ENCODE measurements at places on chromosomes 6 and 20.
A peak's percentile ranks its signal among the peaks of the same experiment; 100 is the strongest.

DNA sequence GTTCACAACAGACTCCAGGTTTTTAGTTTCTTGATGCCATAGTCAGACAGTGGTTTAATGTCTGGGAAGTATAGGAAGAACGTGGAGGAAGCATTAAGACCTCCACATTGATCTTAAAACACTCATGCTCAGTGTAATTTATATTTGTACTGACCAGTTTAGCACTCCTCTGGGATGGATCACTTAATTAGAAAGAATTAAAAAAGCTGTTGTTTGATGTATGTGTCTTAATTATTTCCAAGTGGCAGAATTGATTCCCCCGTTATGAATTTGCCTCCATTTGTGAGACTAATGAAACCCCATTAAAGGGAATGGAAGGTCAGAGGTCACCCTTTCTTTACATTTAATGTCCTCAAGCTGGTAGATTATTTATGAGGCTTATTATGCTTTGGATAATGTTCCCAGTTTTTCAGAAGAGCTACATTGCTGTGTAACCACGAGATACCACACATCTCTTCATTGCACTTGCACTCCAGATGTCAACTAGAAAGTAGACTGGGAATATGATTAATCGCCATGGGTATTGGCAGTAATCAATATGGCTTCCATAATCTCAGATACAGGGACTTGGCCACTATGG is 270.0 kb upstream of the JAG1 start:
- DNase-seq, result no peak

DNA sequence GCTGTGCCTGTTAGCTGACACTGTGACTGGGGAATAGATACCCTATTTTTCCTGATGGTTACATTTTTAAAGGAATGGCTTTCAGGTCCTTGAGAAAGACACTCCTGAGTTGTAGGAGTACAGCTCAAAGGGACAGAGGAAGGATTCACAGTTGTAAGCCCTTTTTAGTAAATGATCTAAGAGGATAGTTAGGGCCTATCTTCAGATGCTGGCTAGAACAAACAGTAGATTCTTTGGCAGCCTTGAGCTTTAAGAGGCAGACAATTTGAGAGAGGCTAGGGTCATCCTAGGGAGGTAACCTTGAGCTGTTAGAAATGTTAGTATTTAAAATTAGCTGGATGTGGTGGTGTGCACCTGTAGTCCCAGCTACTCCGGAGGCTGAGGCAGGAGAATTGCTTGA is 111.5 kb downstream of the ZFAND3 start:
- DNase-seq, result no peak

GRCh38 chr6:100818066-100818465 is 63.1 kb downstream of the ASCC3 start:
- DNase-seq, result no peak

GRCh38 chr20:63736893-63737694 is 630 bp downstream of the LIME1 start:
- DNase-seq, result no peak

DNA sequence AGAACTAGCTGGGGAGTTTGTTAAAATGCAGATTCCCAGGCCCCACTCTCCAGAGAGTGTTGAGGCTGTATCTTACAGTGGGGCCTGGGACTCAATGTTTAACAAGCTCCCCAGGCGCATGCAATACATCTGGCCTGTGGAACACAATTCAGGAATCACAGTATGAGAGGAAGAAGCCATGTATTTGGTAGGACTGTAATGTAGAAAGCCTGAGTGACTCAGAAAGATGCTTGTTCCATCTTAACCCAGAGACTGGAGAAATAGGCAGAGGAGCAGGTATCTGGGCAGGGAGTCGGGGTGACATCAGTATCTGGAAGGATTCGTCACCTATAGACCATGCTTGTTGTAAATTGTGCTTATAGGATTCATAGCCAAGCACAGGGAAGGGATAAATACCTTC is 90.5 kb downstream of the UNC5CL start:
- DNase-seq, result no peak

DNA sequence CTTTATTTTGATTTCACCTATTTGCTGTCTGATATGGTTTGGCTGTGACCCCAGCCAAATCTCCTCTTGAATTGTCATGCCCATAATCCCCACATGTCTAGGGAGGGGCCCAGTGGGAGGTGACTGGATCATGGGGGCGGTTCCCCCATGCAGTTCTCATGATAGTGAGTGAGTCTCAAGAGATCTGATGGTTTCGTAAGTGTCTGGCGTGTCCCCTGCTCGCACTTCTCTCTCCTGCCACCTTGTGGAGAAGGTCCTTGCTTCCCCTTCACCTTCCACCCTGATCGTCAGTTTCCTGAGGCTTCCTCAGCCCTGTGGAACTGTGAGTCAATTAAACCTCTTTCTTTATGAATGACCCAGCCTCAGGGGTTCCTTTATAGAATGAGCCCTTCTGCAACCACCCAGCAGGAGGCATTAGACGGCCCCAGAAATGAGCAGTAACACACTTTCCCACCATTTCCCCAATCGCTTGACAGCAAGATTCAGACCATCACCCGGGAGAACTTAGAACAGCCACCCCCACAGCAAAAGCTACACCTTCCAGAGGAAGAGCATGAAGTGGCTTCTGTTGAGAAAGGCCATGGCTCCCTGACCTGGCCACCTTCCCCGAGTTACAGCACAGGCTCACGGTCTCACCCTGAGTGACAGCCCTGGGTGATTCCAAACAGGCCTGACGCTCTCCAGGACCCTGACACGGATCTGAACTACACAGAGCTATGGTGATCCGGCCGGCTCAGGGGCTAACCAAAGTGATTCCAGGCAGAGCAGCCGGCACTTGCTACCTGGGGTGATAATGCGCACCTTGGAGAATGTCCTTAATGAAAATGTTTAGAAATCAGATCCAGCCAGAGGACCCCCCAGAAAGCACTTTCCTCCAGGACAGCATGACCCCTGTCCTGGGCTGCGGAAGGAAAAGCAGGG is 131.2 kb upstream of the CDH4 start:
- DNase-seq, result peak; percentile 85

All from NB4 (cell line).